ENCODE measurements at places on chromosomes 11 and 22. TPM values are rescaled to one million over a fixed set of nuclear protein-coding genes. Genes with fewer than 3 reads are reported as not detected.

Gene P2RY6
- polyA plus RNA-seq: not detected

Gene LRRC74B
- not detected for polyA plus RNA-seq

Gene PGA5
- not detected for polyA plus RNA-seq

Gene PHLDA2
- polyA plus RNA-seq: 1.6 TPM

Gene PACSIN3
- polyA plus RNA-seq: 0.85 TPM

Gene MFRP
- polyA plus RNA-seq: not detected

Gene C1QTNF6
- 2.0 TPM for polyA plus RNA-seq
